ENCODE measurements at places on chromosomes 1 and 21.

DNA sequence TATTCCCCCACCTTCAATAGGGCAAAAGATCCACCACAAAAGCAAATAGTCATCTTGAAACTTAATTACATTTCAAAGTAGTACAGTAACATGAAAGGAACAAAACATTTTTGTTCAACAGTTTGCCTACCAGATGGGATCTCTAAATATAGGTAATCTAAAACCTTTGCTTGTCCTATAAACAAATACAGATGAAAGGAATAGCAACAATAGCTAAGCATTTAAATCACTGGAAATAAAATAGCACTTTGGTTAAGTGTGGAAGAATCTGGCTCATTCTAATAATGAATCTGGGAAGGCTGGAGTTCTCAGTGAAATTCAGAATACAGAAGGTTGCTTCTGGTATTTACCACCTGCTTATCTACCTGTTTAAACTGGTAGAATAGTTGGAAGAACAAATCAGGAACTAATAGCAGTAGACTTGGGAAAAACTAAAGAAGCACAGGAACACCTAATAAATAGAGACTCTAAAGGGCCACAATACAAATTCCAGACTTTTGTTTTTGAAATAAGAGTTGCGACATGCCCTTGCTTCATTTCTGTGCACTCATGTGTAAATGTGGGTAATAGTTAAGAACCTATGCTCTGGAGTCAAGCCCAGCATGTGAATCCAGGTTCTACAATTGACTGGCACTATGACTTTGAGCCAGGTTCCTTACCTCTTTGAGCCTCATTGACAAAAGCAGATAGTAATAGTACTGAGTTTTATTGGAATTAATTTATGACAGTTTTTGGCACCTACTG lies 2.3 kb upstream of the LYPLAL1 start:
- no peak for DNase-seq

GRCh38 chr1:234094172-234094571 lies 189.7 kb downstream of the SLC35F3 start:
- no peak for DNase-seq

GRCh38 chr1:62013264-62013663 lies 181.4 kb upstream of the L1TD1 start:
- peak; percentile 10 for DNase-seq

- DNase-seq: no peak
These were observed 107.5 kb downstream of the HIVEP3 start for GRCh38 chr1:41811051-41811795.

- DNase-seq: no peak
These were observed 163.3 kb downstream of the NRIP1 start for GRCh38 chr21:14901482-14901958.

Measured in SK-N-DZ (cell line).